ENCODE measurements at places on chromosomes 3 and 15. TPM values are rescaled to one million over a fixed set of nuclear protein-coding genes. Genes with fewer than 3 reads are reported as not detected.

Gene AQP9
- total RNA-seq, result not detected

Gene MYNN
- total RNA-seq, result 9.8 TPM

Gene COLQ
- 0.34 TPM for total RNA-seq

Gene APOD
- 0.82 TPM for total RNA-seq

Gene RCCD1
- total RNA-seq, result 33.8 TPM

Gene RBSN
- 10.5 TPM for total RNA-seq

Gene GP9
- total RNA-seq, result not detected

Gene GOLGA8S
- 0.09 TPM for total RNA-seq

Gene PARP16
- 9.6 TPM for total RNA-seq

Gene NCEH1
- total RNA-seq, result 35.2 TPM

Gene CCDC54
- total RNA-seq, result not detected

Gene RAB11A
- 266 TPM for total RNA-seq

Gene POLR2H
- total RNA-seq, result 75.2 TPM

Gene FILIP1L
- total RNA-seq, result 0.24 TPM

Gene DGKG
- total RNA-seq, result 12.1 TPM

Gene SLC22A13
- not detected for total RNA-seq

Gene FXR1
- total RNA-seq, result 103 TPM

Gene SLC2A2
- not detected for total RNA-seq

Gene GPR27
- total RNA-seq, result 2.1 TPM

Gene CGGBP1
- 38.6 TPM for total RNA-seq

Gene SIDT1
- total RNA-seq, result 0.96 TPM

Gene IMPG2
- total RNA-seq, result not detected

Gene PRR23B
- not detected for total RNA-seq

Gene MYEF2
- total RNA-seq, result 17.5 TPM

Gene PRKCI
- 12.0 TPM for total RNA-seq

Gene SNRK
- 4.1 TPM for total RNA-seq

Gene PLXNA1
- 20.5 TPM for total RNA-seq

Gene GOLGA8T
- 1.3 TPM for total RNA-seq

Gene ACP3
- total RNA-seq, result 0.26 TPM

Gene STRIT1
- total RNA-seq, result not detected

Gene C3orf49
- total RNA-seq, result not detected

Gene SEC62
- 89.7 TPM for total RNA-seq

Gene PLA2G4E
- not detected for total RNA-seq

Gene IQCF6
- total RNA-seq, result not detected

Gene RIOX2
- 27.5 TPM for total RNA-seq

Gene SCN5A
- total RNA-seq, result 0.63 TPM

Gene B3GALNT1
- total RNA-seq, result 0.15 TPM

Gene CFAP91
- 0.35 TPM for total RNA-seq

Gene CNTN4
- not detected for total RNA-seq

Gene CASR
- not detected for total RNA-seq

Gene TP63
- total RNA-seq, result 0.70 TPM

Gene SLC6A11
- not detected for total RNA-seq

Gene P3H2
- 29.4 TPM for total RNA-seq

All from A549 treated with RU486 at 1 μM for 4 hours (cell line).